NCI-H460 (cell line): ENCODE measurements at places on chromosomes 7 and 10.
A peak's percentile ranks its signal among the peaks of the same experiment; 100 is the strongest.

GRCh38 chr7:55251313-55251712, 113.8 kb upstream of the LANCL2 start:
- DNase-seq: no peak

GRCh38 chr10:95403700-95404461, 113.1 kb upstream of the PDLIM1 start:
- DNase-seq: no peak

- no peak for DNase-seq
Measured at GRCh38 chr10:103803941-103804340, 51.4 kb downstream of the SH3PXD2A start.

DNA sequence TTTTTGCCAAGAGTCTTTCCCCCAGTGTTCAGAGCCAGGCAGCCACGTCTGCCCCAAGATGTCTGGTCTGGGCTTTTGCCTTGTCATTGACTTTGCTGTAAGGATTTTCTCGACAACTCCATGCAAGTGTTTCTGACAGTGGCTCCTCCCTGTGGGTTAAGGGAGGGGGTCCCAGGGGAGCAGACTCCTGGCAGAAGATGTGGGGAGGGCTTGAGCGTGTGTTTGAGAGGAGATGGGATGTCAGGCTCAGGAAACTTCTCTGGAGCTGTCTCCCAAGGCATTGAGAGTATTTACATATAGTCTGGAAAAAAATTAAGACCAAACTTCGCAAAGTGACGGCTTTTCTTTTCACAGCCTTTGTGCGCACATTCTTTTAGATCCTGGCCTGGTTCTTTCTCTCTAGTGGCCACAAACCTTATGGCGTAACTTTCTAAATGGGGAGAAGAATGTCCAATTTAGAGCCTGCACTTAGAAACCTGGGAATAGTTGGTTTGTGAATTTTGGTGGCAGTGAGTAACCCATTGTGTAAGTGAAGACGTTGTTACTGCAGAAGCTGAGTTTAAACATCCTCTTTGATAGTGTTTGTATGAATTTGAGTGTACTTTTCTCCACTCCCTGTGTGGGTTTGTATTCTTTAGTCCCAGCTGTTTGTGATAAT, 201.5 kb downstream of the LRMDA start:
- DNase-seq: no peak

GRCh38 chr10:63887023-63887589, 365.9 kb downstream of the REEP3 start:
- peak; percentile 42 for DNase-seq

GRCh38 chr7:100565133-100565571, 8.5 kb downstream of the SAP25 start:
- no peak for DNase-seq

DNA sequence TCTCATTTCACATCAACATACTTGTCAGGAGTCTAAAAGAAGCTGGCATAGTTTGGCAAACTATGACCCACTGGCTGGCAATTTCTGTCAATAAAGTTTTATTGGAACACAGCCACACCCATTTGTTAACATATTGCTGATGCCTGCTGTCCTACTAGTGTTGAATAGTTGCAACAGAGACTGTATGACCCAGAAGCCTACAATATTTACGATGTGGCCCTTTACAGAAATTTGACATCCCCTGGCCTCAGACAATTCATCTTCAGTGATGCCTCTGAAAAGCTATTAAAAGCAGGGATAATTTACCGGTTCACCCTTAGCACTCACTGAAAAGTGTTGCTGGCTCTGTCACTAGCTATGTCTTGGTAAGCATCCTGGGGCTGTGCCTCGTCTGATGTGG, 155.2 kb downstream of the ARID5B start:
- no peak for DNase-seq

- DNase-seq: no peak
Measured at GRCh38 chr10:51124852-51125251, 50.6 kb downstream of the PRKG1 start.

DNA sequence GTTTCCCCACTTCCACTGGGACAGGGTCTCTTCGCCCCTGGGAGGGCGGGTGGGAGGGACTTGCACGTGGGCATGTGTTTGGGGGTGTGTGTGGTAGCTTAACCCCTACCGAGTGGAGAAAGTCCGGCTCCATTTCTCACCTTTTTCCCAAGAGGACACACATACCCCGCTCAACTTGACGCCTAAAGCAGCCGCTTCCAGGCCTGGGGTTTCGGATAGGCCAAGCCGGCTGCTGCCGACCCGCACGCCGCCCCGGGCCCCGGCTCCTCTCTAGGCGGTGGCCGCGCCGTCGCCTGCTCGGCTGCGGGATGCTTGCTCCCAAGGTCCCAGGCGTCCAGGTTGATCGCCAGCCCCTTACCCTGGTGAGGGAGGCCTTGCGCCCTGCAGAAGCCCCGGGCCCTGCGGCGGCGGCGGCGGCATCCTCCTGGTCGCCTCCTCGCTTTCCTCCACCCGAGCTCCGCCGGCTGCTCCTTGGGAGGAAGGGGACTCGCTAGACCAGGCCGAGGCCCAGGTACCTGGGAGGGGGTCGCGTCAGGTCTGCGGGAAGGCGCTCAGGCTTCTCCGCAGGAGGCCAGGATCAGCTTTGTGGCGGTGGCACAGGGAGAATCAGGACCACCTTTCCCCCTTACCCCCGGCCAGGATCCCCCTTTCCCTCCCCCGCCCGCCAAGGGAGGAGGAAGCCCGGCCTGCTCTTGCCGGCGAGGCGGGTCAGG, 3.2 kb upstream of the GATA3 start:
- no peak for DNase-seq

DNA sequence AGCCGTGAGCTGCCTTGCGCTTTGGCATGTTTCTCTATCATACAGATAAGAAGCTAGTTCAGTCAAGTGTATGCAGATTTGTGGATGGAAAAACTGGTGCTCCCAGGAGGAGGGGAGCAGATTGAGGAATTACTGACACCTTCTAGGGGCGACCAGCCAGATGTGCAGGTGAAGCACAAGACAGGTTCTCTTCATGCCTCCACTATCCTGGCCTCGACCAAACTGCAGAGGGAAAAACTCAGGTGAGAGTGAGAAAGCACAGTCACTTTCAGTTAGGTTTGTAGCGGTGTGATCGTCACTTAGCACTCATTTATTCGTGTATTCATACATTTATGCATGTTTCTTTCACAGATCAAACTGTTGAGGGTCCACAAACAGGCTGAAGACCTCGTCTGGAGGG, 600 bp upstream of the DBNL start:
- no peak for DNase-seq

- no peak for DNase-seq
Measured at GRCh38 chr7:16875861-16876260, 5.9 kb downstream of the AGR3 start.

DNA sequence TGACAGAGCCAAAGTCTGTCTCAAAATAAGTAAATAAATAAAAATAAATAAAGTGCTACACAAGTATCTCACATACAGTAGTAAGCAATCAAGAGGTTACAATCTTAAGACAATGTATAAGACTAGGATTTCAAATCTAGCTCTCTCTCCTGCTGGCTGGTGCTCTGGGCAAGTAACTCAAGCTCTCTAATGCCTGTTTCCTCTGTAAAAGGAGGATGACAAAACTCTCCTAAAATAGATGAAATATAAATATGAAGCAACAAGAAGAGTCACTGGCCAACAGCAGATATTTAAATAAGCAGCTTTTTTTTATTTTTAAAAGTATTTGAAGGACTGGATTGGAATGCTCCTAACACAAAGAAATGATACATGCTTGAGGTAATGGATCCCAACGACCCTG, 7.2 kb downstream of the SFMBT2 start:
- DNase-seq: no peak

GRCh38 chr10:35194906-35195305, 68.3 kb downstream of the CREM start:
- peak; percentile 72 for DNase-seq

DNA sequence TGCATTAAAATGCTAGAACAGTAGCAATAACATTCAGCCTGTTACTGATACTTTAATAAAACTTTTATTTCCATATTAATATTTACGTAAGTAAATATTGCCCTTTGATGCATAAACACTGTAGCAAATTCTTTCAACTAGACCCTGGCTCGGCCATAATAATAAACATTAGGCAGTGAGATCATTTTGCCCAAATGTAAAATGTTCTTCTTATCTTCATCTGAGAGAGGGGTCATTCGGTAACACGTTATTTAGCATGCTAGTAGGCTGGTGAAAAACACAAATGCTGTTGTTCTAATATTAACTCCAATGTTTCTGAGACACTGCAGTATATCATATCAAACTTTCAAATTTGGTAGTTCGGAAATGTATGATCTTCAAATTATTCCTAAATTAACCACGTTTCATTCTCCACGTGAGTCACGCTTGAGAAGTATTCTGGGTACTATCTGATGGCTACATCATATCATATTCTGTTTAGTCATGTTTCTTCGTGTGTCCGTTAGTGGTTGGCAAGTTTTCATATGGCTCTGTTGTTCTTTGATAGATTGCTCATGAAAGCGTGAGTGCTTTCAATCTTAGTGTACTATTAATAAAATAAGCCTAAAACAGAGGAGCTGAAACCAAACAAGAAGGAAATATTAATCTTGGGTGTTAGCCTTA, 145.8 kb downstream of the NSUN6 start:
- no peak for DNase-seq

- no peak for DNase-seq
Measured at GRCh38 chr10:75708060-75708459, 276.6 kb downstream of the LRMDA start.

- DNase-seq: no peak
Measured at GRCh38 chr7:101553771-101554445, 75.2 kb downstream of the MYL10 start.

DNA sequence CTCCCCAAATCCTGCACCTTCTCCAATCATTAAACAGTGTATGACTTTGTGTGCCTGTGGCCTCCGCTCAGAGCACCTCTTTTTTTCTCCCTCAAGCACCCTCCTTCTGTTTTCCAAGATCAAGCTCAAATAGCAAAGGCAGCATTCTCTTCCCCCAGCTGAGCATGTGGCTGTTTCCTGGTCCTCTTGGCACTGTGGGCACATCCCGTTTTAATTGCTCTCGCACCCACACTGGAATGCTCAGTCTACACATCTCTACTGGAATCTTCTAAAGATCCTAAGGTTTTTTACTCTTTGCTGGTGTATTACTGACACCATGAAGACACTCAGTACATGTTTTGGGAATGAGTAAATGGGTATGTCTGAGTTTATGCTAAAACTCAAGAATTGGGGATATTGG, 107.4 kb downstream of the WDFY4 start:
- DNase-seq: no peak

DNA sequence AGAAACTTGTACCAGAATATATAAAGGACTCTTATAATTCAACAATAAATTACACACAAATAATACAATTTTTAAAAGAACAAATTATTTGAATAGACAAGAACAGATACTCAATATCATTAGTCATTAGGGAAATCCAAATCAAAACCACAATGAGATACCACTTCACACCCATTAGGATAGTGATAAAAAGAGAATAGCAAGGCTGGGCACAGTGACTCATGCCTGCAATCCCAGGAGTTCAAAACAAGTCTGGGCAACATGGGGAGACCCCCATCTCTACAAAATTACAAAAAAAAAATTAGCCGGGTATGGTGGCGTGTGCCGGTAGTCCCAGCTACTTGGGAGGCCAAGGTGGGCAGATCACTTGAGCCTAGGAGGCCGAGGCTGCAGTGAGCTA, 52.2 kb upstream of the KCNIP2 start:
- DNase-seq: no peak

GRCh38 chr7:64630496-64630895, 35.4 kb upstream of the ZNF107 start:
- no peak for DNase-seq

DNA sequence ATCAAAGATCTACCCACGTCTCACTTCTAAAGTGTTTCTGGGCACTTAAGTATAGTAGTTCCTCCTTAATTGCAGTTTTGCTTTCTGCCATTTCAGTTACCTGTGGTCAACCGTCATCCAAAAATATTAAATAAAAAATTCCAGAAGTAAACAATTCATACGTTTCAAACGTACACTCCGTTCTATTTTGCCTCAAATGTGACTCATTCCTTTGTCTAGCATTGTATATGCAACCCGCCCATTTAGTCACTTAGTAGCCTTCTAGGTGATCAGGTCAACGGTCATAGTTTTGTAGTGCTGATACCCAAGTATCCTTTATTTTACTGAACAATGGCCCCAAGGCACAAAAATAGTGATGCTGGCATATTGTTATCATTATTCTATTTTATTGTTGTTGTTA, 33.8 kb downstream of the HGF start:
- DNase-seq: no peak

GRCh38 chr10:74227697-74228424, 76.8 kb downstream of the ADK start:
- no peak for DNase-seq

- no peak for DNase-seq
Measured at GRCh38 chr10:84659497-84660439, 331.4 kb downstream of the CCSER2 start.

DNA sequence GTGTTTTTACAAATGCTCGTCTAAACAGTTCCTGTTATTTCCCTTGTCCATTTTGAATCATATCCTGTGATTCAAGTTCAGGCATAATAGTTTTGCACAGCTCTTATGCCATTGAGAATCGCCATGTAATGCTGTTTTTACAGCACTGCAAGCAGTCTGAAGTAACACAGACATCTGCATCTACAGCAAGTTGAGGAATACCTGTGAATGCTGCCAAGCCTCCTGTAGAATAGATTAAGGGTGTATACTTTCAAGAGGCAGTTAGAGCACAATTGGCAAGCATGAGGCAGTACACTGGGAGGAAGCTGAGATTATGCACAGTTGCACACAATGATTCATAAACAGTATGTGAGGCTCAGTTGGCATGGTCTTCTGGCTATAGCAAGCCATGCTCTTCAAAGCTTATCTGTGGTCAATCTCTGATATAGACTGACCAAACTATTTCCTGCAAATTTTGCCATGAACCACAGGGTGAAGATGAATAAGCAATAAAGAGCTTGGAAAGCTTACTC, 121.9 kb upstream of the AKR1E2 start:
- no peak for DNase-seq

DNA sequence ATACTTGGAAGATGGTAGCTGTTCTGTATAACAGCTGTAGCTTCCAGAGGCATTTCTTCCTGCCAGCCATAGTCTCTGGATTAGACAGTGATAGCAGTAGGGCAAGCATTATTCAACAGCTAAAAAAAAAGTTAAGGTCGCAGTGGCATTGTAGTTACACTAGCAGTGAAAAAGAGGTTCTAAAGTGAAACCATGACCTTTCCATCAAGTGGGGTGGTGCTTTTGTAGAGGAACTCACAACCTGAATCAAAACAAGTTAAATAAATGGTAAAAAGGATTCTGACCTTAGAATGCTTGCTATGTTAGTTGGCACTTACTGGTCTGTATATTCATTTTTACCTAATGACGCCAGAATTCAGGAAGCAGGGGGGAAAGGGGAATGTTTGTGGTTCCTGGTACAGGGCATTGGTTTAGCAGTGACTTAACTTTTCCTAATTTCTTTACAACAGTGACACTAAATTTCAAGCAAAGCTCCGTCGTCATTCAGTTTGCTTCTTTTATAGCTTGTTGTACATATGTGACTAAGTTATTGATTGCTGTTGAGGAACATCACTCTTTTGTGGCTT, 55.0 kb downstream of the GBF1 start:
- DNase-seq: no peak
